ENCODE measurements at places on chromosomes 2 and 18. TPM values are rescaled to one million over a fixed set of nuclear protein-coding genes. Genes with fewer than 3 reads are reported as not detected.

DNA sequence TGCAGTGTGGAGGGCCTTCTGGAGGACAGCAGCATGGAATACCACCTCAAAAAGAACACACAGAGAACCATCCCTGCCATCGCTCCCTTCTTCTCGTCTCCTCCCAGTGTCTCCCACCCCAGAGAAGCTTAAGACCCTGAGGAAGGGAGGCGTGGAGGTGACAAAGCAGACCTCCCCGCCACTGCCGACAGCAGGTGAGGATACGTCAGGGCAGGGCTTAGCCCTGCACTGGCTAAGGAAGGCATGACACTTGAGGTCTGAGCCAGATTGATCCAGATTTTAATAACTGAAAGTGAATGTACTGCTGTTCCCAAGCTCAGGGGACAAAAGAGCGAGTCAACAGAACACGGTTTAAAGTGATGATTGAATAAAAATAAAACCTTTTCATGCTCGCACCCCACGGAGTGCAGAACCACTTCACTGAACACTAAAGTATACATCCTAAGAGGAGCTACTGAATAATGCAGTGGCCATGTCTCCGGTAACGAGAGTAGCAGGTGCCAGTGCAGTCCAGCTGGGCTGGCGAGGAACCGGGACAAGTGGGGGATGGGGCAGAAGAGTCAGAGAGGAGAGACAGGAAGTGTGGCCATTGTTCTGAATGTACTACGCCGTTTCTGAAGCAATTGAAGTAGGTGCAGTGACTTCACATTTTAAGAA is 391.0 kb downstream of the CDH2 start:
- DNase-seq, result no peak

- DNase-seq, result no peak
Observed at GRCh38 chr2:128623776-128624761, 305.4 kb upstream of the HS6ST1 start.

DNA sequence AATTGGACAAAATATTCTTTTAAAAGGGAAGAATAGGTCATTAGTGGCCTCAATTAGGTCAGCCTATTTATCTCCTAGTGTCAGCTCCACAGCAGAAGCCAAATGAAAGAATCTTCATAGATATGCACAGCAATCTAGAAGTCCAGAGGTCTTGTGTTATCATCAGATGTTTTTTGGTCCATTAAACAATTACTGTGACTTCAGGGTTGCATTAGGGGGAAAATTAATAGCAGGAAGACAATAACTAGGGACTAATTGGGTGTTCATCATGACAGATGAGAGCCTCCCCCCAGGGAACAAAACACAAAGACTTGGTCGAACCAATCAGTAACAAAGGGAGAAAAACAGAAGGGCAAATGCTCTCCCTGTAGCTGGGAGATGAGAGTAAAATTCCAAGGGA is 264.7 kb downstream of the PTH2R start:
- no peak for DNase-seq

DNA sequence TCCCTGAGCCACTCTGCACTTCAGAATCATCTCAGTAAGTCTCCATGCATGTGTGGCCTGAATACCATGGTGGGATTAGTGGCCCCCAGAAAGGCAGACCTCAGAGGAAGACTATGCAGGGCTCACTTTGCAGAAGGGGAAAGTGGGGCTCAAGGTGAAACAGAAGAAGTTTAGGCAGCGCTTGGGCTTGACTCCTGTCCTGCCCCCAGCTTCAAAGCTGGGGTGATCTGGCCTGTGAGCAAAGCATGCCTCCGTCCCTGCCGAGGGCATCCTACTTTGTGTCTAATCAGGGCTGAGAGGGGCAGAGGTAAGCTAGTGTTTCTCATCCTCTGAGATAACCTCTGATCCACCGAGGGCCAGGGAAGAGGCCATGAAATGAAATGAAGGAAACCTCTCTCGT is 7.9 kb downstream of the CAPN13 start:
- DNase-seq, result no peak

DNA sequence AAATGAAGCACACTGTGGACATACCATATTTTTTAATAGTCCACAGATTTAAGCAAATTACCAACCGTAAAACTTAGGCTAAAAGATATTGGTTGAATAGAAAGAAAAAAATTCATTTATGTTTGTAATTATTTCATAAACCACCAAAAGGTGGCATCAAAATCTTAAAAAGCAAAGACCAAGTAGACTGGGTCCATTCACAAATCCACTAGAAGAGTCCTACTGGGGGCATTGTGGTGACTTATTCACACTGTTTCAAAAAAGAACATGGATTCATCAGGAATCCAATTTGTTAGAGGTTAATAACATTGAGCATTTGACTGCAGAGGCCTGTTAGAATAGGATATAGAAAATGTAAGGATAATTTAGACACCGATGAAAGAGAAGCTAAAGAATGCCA is 194.9 kb upstream of the KYNU start:
- no peak for DNase-seq

DNA sequence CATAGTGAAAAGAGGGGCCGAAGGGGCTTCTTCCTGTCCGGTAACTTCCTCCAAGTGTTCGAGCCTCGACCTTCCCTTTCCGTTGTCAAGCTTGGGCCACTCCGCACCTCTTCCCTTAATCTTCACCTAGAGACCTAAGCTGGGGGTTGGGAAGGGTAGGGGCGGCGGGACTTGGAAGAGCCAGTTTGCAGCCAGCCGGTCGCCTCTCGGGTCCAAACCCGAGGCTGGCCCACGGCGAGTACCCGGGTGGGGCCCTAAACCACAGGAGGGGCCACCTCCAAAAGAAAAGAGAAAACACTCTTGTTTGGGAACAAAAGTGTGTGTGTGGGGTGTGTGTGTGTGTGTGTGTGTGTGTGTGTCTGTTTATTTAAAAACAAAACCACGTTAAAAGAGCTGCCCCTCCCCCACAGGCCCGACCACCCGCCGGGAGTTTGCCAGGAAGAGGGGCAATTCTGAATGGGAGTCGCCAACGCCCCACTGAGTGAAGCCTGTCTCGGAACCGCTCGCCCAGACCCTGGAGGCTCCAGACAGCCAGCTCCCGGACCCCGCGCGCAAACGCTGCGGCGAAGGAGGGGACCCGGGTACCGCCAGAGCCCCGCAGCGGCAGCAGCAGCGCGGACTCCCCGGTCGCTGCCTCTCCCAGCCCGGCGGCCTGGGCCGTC is 488 bp upstream of the RHOB start:
- peak; percentile 48 for DNase-seq

DNA sequence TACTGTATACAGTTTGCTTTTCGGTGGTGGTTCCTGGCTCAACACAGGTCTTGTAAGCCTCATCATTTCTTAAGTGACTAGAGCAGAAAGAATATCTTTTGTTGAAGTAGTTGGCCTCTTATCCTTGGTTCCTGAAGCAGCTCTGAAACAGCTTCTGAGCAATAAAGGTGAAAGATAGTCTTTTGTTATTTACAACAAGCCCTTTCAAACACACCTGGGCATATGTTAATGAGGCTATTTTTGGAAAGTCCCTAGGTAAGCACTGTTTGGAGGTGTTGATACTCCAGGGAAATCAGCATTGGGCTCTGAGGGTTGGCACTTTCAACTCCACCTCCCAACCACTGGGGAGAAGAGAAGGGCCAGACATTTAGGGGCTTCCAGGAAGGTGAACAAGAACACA is 211.0 kb downstream of the MCFD2 start:
- no peak for DNase-seq

DNA sequence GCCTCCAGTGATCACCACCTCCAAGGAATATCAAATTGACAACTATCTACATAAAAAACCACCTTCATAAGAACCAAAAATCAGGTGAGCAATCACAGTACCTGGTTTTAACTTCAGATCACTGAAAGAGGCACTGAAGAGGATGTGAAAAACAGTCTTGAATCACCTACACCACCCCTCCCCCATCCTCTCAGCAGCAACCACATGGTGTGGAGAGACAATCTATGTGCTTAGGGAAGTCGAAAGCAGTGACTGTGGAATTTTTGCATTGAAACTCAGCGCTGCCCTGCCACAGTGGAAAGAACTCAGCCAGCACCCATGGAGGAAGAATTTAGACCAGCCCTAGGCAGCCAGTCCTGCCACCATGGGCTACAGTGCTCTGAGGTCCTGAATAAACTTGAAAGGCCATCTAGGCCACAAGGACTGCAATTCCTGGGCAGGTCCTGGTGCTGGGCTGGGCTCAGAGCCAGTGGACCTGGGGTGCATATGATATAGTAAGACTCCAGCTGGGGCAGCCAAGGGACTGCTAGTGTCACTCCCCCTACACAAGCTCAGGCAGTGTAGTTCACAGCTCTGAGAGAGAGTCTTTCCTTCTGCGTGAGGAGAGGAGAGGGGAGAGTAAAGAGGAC is 75.6 kb downstream of the ATL2 start:
- DNase-seq, result no peak

DNA sequence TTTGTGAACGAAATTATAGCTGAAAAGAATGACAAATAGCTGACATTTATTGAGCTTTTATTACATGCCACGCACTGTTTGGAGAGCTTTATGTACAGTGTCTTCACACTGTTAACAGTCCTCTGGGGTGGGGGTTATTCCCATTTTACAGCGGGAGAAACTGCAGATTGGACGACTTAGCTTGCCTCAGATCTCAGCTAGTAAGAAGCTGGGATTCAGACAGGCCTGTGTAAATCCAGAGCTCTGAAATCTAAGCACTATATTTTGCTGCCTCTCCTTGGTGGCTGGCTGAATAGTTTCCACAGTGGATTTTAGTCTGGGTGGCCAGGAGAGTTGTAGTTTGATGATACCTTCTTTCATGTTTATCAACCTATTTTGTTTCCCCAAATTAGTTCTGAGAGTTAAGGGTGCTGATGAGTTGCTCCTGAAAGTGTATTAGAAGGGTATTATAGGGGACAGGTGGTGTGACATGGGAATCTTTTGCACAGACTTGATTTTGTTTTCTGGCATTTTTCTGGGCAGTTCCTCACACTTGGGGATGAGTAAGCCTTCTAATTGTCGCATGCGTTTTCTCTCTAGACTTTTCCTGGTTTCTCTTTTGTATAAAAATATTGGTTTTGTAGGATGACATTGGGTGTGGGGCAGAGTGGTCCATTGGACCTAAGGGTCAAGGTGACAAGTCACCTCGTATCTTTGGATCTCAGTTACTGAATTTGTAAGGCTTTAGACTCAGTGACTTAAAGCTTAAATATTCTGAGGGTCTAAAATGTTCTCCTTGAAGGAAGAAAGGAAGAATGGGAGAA is 1.5 kb downstream of the ACSL3 start:
- DNase-seq, result no peak

- peak; percentile 57 for DNase-seq
Observed at GRCh38 chr2:43105586-43106558, 120.5 kb downstream of the ZFP36L2 start.

- no peak for DNase-seq
Observed at GRCh38 chr2:173999724-174000123, 34.6 kb upstream of the SP3 start.

DNA sequence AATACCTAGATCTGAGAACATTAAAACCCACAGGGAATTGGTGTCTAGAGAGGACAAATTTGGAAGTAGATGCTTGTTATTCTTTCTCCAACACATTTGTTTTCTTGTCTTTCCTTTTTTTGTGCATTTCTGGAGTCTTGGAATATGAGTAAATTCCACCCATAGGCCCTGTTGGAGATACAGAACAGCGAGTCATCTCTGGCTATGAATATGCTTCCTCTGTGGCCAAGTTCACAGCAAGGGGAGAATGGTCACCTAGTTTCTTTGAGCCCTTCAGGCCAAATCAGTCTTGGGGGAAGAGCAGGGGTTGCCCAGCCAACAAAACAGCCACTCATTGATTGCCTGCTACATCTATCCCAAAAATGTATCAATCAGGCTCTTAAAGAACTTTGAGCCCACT is 31.3 kb downstream of the SP140L start:
- DNase-seq, result no peak

DNA sequence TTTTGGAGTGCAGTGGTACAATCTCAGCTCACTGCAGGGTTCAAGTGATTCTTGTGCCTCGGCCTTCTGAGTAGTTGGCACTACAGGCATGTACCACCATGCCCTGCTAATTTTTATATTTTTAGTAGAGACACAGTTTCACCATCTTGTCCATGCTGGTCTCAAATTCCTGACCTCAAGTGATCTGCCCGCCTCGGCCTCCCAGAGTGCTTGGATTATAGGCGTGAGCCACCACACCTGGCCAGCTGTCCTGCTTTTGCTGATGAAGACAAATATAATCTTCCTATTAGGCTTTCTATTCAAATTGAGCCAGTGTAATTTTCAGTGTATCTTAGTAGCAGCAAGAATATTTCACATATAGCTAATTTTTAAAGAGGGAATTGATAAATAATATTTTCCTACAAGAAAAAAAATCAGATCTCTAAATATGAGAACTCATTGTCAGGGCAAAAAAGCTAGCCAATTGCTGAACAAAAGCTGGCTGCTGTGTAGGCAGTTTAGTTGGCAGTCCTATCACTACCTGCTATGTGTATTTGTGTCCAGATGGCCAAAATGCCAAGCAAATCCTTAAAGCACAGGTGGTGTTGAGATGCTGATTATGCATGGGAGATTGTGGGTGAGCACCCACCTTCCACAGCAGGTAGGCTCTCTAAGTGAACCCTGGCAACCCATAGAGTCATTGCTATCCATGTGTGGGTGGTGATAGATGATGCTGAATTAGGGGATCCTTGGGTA is 60.8 kb upstream of the STAM2 start:
- DNase-seq, result no peak

DNA sequence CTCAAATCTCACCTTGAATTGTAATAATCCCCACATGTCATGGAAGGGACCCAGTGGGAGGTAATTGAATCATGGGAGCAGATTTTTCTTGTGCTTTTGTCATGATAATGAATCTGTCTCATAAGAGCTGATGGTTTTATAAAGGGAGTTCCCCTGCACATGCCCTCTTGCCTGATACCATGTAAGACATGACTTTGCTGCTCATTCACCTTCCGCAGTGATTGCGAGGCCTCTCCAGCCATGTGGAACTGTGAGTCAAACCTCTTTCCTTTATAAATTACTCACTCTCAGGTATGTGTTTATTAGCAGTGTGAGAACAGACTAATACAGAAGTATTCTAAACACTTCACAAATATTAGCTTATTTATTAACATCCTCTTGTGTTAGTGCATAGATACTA is 516.7 kb downstream of the LRRTM4 start:
- DNase-seq, result no peak

GRCh38 chr18:69981948-69982347 is 34.3 kb upstream of the CD226 start:
- DNase-seq, result no peak

Gene NBAS
- 58.1 TPM for total RNA-seq

Gene EIF5B
- total RNA-seq, result 28.8 TPM

Gene PDCD1
- 0.60 TPM for total RNA-seq

Gene SERPINE2
- total RNA-seq, result 29.5 TPM

Gene HOXD12
- total RNA-seq, result not detected

Gene LRP1B
- 3.3 TPM for total RNA-seq

Gene C2orf78
- not detected for total RNA-seq

Gene CYP26B1
- total RNA-seq, result 14.4 TPM

All from tibial nerve (tissue), 4 donors.